ENCODE measurements at places on chromosomes 5 and 9.

- H3K27ac ChIP-seq: no peak overlapping the region
- H3K36me3 ChIP-seq: no peaks in the 10 kb centered on the region
- peaks cover 37% of the 10 kb centered on the region for H3K4me1 ChIP-seq
- H3K4me3 ChIP-seq: peak overlapping the region; percentile 93
- DNase-seq: peak; percentile 73
These were observed 1.9 kb downstream of the JADE2 start for GRCh38 chr5:134527156-134527960.

DNA sequence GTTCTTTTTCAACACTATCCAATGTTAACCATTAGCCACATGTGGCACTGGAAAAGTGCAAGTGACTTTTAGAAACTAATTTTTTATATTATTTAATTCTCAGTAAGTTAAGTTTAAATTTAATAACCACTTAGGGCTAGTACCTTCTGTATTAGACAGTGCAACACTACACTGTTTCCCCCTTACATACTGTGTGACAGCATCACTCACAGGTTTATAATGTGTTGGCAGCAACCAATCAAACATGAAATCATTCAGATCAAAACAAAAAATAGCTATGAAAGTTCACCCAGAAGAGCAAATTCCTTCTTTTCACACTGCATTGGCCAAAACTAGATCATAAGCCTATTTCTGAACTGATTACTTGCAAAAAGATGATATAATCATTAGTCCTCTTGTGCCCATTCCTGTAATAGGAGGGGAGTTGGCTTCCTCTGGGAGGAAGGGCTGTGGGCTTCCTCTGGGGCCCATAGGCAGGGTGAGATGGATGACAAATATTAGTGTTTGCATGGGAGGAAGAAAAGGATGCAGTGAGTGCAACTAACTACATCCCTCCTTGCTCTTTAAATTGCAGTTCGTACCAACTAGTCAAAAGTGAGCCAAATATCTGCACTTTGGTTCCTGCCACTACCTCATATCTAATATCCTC is 708.1 kb upstream of the RGMB start:
- H3K36me3 ChIP-seq: no peaks in the 10 kb centered on the region
- no peaks in the 10 kb centered on the region for H3K27me3 ChIP-seq
- no peak overlapping the region for H3K4me3 ChIP-seq
- no peak for DNase-seq
- no peak overlapping the region for H3K27ac ChIP-seq

DNA sequence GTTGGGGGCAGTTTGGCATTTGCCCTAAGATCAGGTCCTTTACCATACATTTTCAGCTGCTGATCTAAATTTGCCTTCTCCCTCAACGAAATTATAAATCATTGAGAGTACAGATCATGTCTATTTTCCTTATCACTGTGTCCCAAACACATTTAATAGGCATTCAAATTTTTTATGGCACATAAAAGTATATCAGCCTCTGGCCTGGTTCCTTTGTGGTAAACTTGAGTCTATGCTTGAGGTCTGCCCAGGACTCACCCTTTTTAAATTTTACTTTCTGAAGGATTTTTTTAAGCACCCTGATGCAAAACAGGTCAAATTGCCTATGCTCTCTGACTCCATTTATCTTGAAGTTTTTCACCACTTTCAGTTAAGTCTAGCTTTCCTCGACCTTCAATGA is 163.6 kb upstream of the GRIN3A start:
- no peak overlapping the region for H3K27ac ChIP-seq
- H3K4me1 ChIP-seq: no peaks in the 10 kb centered on the region
- DNase-seq: no peak
- no peaks in the 10 kb centered on the region for H3K36me3 ChIP-seq

- no peaks in the 10 kb centered on the region for H3K36me3 ChIP-seq
- H3K27me3 ChIP-seq: no peaks in the 10 kb centered on the region
- DNase-seq: no peak
- H3K4me3 ChIP-seq: no peak overlapping the region
- no peak overlapping the region for H3K27ac ChIP-seq
- H3K4me1 ChIP-seq: peaks cover 8% of the 10 kb centered on the region
These were observed 12.8 kb upstream of the TYRP1 start for GRCh38 chr9:12680341-12680740.

- peak overlapping the region; percentile 55 for H3K4me3 ChIP-seq
- H3K27ac ChIP-seq: peak overlapping the region; percentile 50
- no peaks in the 10 kb centered on the region for H3K36me3 ChIP-seq
- H3K27me3 ChIP-seq: peaks cover 7% of the 10 kb centered on the region
These were observed 31.8 kb upstream of the FABP6 start for GRCh38 chr5:160197341-160198144.

GRCh38 chr5:172830876-172831662 is 3.0 kb upstream of the ERGIC1 start:
- peaks cover 6% of the 10 kb centered on the region for H3K36me3 ChIP-seq
- H3K27ac ChIP-seq: no peak overlapping the region
- DNase-seq: no peak
- H3K4me3 ChIP-seq: peak overlapping the region; percentile 61
- H3K27me3 ChIP-seq: no peaks in the 10 kb centered on the region
- peaks cover 19% of the 10 kb centered on the region for H3K4me1 ChIP-seq

All from neural crest cell (in vitro differentiated cells).